A549 treated with RU486 at 1 μM for 4 hours (cell line): ENCODE measurements at places on chromosomes 1 and 21. TPM values are rescaled to one million over a fixed set of nuclear protein-coding genes. Genes with fewer than 3 reads are reported as not detected.

The CLCA4 gene
- not detected in 5 replicates for total RNA-seq

The ADGRB2 gene
- total RNA-seq, result 5.1 to 8.5 TPM (median 7.7 TPM) in 5 replicates

The ZNF593OS gene
- 0.36 TPM in 1 of 5 replicates, not detected in the others for total RNA-seq

The IL12RB2 gene
- not detected in 5 replicates for total RNA-seq

The SLAMF7 gene
- total RNA-seq, result 1.6 to 2.6 TPM (median 1.8 TPM) in 5 replicates

The SNX7 gene
- 22.0 to 41.6 TPM (median 23.5 TPM) in 5 replicates for total RNA-seq

The LCE1F gene
- not detected in 5 replicates for total RNA-seq

The DDX20 gene
- 6.1 to 10.4 TPM (median 8.7 TPM) in 5 replicates for total RNA-seq

The C1orf116 gene
- 3.1 to 4.5 TPM (median 3.7 TPM) in 5 replicates for total RNA-seq

The OLIG2 gene
- total RNA-seq, result not detected in 5 replicates
